ENCODE measurements at places on chromosomes 13 and 19.

DNA sequence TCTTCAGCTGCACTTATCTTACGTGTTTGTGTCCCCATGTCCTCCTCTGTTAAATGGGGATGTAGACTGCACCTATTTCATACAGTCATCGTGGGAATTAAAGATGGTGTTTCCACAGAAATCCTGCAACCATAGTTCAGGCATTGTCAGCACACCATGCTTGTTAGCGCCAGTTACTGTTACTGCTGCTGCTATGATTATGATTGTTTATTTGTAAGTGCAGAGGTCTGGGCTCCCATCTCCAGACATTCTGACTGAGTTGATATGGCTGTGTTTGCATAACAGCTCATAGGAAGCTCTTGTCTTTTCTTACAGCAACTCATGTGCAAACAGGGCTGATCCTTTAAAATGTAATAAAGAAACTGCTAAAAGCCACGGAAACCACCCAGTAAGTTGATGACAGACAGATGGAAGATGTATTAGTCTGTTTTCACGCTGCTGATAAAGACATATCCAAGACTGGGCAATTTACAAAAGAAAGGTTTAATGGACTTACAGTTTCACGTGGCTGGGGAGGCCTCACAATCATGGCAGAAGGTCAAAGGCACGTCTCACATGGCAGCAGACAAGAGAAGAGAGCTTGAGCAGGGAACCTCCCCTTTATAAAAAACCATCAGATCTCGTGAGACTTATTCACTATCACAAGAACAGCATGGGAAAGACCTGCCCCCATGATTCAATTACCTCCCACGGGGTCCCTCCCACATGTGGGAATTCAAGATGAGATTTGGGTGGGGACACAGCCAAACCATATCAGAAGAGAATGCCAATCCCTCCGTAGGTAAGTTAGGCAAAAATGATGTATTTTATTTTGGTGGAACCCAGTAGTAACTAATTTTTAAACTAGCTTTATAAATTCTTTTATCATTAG, 1.6 kb downstream of the ZSCAN5A start:
- no peak for DNase-seq

GRCh38 chr13:60797112-60797511, 400.1 kb downstream of the TDRD3 start:
- no peak for DNase-seq

- DNase-seq = no peak
Measured at GRCh38 chr19:45097776-45098520, 5.0 kb downstream of the PPP1R37 start.

- no peak for DNase-seq
Measured at GRCh38 chr13:30551189-30551588, 66.5 kb upstream of the USPL1 start.

GRCh38 chr19:32202244-32202643, 143.2 kb upstream of the ZNF507 start:
- no peak for DNase-seq

DNA sequence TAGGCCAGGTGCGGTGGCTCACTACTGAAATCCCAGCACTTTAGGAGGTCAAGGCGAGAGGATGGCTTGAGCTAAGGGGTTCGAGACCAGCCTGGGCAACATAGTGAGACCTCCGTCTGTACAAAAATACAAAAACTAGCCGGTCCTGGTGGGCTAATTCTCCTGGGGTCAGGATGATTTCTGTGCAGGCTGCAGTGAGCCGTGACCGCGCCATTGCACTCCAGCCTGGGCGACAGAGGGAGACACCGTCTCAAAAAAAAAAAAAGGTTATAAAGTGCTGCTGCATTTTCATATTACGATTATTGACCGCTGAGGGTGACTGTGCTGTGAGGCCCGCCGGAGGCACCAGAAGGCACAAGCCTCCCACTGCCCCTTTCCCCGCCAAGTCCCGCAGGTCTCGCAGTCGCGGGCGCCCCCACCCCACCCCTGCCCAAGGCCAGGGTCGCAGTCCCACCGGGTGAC, 477 bp upstream of the PLEKHF1 start:
- no peak for DNase-seq

- DNase-seq = no peak
Measured at GRCh38 chr13:66826398-66826797, 403.7 kb downstream of the PCDH9 start.
